ENCODE measurements at places on chromosomes 12 and 14. TPM values are rescaled to one million over a fixed set of nuclear protein-coding genes. Genes with fewer than 3 reads are reported as not detected.

- DNase-seq = no peak
Observed at GRCh38 chr12:53090105-53090504, 7.4 kb upstream of the IGFBP6 start.

DNA sequence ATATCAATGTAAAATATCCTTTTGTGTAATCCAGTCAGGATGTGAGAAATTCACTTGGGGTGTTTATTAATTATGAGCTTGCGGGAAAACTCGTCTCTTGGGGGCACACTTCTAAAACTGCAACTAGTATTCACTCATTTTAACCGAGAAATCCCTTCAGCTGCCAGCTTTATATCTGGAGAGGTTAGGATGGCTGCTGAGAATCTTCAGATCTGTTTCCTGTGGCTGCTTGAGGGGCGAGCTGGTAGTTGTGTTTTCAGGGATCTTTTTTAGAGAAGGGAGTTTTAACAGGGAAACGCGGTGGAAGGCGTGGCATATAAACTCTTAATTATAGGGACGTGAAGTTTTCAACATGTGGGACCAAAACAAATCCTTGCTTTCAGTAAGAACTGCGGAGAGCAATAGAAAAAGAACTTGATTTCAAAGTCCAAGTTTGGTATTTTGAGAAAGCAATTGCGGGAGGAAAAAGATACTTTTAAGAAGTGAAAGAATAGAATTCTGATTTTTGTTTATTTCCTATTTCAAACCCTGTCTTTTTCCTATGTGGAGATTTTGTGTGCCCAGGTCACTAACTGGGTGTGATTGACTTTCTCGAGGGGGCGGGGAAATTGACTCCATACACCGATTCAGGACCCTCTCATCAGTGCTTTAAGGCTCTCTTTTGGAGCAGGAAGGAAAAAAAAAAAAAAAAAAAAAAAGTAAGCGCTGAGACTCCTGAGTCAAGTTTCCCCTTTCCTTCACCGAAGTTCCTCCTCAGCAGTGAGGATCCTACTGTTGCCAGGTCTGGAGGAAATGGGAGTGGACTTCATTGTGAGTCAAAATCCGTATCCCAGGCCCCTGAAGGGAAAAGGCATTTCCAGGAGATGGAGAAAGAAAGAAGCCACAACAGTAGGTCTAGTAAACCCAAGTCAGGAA, 1.1 kb downstream of the PPFIBP1 start:
- DNase-seq = no peak

- peak; percentile 51 for DNase-seq
Observed at GRCh38 chr12:26119391-26119989, 5.3 kb downstream of the BHLHE41 start.

- DNase-seq = peak; percentile 74
Observed at GRCh38 chr12:120234643-120235368, 30.7 kb downstream of the PXN start.

- no peak for DNase-seq
Observed at GRCh38 chr12:14954269-14954668, 7.1 kb downstream of the ARHGDIB start.

The ACOT6 gene
- not detected for total RNA-seq

The LALBA gene
- total RNA-seq = not detected

The KRT86 gene
- not detected for total RNA-seq
